ENCODE measurements at places on chromosomes 4 and X.

GRCh38 chr4:140071806-140072205 is 82.2 kb downstream of the MAML3 start:
- DNase-seq, result peak; percentile 99

DNA sequence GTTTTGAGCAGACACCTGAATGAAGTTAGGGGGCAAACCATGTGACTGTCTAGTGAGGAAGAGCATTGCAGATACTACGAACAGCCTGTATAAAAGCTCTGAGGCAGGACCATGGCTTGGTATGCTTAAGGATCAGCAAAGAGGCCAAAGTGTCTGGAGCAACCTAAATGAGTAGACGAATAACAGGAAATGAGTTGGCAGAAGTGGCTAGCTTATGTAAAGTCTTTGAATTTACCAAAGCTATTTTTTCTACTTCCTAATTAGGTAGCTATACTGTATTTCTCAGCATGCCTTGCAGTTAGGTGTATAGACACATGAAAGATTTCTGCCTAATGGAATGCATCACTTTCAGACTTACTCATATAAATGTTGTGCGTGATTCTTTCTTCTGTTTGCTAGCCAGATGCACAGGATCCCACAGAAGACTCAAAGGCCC is 9.3 kb upstream of the GPRIN3 start:
- DNase-seq, result peak; percentile 65

DNA sequence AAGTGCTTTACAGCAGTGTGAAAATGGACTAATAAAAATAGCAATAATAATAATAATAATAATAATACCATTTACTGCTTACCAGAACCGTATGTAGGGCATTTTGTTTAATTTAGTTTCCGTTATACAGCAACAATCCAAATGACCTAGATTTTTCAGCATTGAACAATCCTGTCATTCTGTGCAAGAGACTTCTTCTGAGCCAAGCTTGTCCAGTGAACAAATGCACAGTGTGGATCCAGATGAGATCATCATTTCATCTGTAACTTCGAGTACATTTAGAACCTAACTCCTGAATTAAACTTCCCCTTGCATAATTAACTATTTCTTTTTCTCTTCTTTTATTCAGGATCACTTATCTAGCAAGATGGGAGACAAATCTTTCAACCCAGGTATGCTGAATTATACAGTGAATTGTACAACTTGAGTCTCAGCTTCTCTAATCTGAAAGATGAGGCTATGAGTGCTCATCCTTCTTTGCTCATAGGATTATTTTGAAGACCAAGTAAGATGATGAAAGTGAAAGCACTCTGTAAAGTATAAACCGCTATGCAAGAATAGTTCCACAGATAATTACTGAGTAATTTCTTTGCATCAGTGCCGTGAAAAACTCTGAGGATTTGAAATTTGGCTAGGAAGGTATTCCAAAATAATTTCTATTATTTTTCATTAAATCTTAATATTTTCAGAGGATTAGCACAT is 6.6 kb downstream of the CLNK start:
- no peak for DNase-seq

DNA sequence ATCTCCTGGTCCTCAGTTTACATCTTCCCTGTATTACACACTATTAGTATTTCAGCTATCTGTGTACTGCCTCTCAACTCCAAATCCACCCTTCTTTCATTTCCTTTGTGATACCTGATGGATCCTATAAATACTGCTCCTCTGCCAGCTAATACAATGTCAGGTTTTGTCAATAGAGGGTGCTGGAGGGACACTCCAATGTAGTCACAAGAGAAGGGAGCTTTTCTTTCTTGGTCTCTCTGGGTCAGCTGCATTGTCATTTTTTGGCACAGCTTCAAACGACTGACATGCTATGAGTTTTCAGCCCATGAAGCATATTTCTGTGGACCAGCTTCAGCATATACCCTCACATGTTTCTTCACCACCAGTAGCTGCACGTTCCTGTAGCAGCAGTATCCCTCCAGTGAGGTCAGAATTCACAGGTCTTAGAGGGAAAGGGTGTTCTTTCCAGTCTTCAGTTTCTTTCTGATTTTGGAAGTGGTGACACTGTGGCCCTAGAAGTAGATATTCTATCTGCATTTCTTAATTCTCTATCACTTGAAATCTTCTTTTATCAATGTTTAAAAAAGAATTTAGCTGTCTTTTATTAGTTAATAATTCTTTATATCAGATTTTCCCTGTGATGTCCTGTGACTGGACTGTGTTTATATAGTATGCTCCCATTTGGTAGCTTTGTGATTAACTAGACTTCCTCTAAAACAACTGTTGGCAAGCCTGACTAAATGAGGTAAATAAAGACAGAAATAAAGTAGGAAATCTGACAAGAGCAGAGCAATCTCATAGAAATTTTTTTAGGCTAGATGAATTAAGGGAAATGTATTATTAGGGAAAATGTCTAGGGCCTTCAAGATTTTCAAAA is 60.6 kb downstream of the GABRA2 start:
- DNase-seq, result no peak

DNA sequence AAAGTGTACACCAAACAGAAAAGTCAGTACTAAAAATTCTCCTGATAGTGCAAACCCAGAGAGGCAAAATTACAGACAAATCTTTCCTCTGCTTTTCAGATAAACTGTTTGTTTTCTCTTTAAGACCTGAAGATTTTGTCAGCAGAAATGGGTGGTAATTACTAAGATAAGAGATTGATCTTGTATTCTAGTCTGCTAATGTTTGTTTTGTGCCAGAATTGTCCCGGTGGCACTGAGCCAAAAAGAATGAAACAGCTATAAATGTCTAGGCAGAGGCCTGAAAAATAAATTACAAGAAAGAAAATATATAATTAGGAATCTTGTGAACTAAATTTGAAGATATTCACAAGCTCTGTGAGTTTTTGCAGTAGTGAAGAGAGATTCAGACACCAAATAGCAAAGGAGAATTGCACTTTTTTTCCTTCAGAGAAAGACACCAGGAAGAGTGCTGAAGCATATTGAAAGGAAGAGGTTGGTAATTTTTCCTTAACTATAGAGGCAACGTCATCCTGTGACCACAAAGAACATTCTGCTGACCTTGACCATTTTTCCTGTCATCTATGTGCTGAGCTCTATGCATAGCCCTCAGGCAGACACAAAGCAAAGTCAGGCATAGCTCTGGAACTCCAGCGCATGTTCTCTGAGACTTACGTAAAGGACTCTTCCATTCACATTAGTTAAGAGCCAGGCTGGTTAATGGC is 314.5 kb upstream of the RASGEF1B start:
- DNase-seq, result no peak

GRCh38 chr4:77605210-77605902 is at the start of gene CXCL13:
Gene CXCL13 (plus strand): TSS chr4:77605820. CDS start chr4:77605866, 46 bp downstream.
- DNase-seq, result no peak

DNA sequence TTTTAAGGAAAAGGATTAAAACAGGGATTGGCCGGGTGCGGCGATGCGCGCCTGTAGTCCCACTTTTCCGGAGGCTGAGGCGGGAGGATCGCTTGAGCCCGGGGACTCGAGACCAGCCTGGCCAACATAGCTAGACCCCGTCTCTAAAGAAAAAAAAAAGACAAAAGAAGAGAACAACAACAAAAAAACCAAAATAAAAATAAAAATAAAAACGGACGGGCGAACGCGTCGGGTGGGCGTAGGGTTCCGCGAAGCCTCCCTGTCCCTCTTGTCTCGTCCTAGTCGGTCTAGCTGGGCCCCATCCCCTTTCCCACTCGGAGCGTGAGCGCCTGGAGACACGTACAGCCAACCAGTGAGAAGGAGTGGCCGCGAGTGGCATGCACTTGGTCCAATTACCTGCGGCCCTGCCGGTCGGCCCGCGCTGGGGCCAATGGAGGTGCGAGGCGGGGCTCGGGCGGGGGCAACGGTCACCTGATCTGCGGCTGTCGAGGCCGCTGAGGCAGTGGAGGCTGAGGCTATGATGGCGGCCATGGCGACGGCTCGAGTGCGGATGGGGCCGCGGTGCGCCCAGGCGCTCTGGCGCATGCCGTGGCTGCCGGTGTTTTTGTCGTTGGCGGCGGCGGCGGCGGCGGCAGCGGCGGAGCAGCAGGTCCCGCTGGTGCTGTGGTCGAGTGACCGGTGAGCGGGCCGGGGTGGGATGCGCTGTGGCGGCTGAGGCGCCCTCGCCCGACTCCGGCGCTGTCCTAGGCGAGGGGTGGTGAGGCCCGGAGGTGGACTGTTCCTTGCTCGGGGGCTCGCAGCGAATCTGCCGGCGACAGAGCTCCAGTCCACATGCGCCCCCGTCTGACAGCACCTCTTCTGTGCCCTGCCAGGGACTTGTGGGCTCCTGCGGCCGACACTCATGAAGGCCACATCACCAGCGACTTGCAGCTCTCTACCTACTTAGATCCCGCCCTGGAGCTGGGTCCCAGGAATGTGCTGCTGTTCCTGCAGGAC is at the start of gene ATP6AP1:
Gene ATP6AP1, plus strand, starts transcription at position 502 of the 996 bp plus-strand sequence. Its CDS starts 16 bp downstream, at position 518.
- peak; percentile 92 for DNase-seq

GRCh38 chr4:6840062-6840976 is 57.8 kb downstream of the KIAA0232 start:
- DNase-seq, result peak; percentile 53

GRCh38 chr4:11470438-11471045 is 41.8 kb upstream of the HS3ST1 start:
- no peak for DNase-seq

DNA sequence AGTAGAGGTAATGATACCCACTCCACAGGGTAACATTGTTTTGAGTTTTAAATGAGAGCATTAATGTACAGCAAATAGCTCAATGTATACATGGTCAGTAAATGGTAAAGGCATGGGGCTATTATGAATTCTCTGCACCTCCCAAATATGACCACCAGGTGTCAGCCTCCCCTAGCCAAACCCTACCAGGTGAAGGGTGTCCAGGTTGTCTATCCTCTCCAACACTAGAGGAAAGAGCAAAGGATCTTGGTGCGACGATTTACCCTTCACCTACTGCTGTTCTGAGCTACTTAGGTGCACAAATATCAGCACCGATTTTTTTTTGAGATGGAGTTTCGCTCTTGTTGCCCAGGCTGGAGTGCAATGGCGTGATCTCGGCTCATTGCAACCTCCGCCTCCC is 26.5 kb upstream of the XIAP start:
- DNase-seq, result no peak

GRCh38 chrX:115409551-115409950 is 120.0 kb downstream of the LUZP4 start:
- DNase-seq, result peak; percentile 32

GRCh38 chr4:170428929-170429328 is 339.2 kb upstream of the AADAT start:
- DNase-seq, result no peak

DNA sequence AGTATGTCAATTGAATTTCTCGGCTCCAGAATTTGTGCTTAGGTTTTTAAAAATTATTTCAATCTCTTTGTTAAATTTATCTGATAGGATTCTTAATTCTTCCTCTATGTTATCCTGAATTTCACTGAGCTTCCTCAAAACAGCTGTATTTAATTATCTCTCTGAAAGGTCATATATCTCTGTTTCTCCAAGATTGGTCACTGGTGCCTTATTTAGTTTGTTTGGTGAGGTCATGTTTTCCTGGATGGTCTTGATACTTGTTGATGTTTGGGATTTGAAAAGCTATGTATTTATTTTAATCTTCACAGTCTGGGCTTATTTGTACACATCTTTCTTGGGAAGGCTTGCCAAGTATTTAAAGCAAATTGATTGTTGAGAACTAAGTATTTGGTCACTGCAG is 24.7 kb upstream of the HERC3 start:
- no peak for DNase-seq

DNA sequence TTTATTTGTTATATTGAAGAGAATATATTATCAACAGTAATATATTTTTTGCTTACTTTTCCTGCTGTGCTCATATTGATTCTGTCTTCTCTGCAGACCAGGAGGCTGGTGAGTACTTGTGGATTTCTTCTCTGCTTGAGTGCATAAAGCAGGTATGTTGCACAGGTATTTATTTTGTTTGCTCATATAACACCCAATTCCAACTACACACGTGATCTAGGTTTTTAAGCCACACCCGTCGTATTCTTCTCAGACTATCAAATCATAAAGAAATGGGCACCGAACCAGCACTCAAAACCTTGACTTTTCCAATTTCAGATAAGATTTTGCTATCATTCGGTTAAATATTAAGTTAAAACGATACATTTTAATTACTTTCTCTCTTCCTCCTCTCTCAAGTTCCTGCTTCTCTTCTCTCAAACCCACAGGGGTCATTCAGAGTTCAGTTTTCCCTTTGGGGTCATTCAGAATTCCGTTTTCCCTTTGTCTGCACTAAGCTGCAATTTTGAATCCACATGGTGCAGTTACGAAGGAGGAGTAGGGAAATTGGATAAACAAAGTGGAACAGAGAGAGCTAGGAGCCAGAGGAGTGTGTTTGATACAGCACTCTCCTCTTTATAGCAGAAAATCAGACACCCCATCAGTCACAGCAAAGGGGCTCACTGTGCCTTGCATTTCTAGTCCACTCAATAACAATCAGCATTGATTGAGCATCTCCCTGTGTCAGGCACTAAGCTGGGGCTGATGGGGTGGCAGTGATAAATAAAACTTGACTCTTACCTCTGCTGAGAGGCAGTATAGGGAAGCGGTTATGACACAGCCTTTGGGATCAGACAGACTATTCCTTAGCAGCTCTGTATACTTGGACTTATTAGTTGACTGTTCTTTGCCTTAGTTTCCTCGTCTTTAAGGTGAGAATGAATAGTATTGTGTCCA is at the start of gene ADH1C:
Gene ADH1C, minus strand, starts transcription at position 145 of the 936 bp plus-strand sequence. Its CDS starts 71 bp downstream, at position 74.
- no peak for DNase-seq

- no peak for DNase-seq
Observed at GRCh38 chrX:4805502-4805901, 1092.1 kb upstream of the PRKX start.

- DNase-seq, result no peak
Observed at GRCh38 chr4:87232216-87232615, 11.8 kb upstream of the KLHL8 start.

GRCh38 chr4:26826721-26827120 is 33.9 kb upstream of the STIM2 start:
- no peak for DNase-seq

- DNase-seq, result no peak
Observed at GRCh38 chr4:182786991-182787390, 130.2 kb downstream of the DCTD start.

DNA sequence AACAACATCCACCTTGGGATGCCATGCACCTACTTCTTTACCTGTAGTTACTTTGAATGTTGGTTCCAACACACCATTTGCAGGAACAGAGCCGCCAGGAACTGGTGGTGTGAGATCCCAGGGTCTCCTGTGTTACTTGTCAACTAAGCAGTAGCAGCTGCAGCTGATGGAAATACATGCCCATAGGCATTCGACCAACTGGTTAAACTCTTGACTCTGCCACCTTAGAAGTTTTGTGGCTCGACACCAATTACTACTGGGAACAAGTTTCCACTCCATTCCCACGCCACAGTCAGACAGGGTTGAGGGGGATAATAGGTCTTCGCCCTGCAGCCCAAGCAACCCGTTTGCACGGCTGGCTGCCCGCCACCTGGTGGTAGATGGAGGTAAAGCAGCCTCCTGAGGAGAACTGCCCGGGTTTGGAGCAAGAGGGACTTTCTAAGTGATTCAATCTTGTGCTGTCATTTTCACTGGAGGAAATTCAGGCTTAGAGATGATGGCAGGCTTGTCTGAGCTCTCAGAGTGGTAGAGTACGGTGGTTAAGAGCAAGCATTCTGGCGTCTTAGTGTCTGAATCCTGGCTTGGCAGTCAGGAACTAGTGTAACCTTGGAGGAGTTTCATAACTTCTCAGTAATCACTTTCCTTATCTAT is 119.1 kb upstream of the TRIM2 start:
- DNase-seq, result peak; percentile 51

All from astrocyte (in vitro differentiated cells and primary cell).